Midbrain (tissue), 1 donor: ENCODE measurements at places on chromosomes 11 and 22.

DNA sequence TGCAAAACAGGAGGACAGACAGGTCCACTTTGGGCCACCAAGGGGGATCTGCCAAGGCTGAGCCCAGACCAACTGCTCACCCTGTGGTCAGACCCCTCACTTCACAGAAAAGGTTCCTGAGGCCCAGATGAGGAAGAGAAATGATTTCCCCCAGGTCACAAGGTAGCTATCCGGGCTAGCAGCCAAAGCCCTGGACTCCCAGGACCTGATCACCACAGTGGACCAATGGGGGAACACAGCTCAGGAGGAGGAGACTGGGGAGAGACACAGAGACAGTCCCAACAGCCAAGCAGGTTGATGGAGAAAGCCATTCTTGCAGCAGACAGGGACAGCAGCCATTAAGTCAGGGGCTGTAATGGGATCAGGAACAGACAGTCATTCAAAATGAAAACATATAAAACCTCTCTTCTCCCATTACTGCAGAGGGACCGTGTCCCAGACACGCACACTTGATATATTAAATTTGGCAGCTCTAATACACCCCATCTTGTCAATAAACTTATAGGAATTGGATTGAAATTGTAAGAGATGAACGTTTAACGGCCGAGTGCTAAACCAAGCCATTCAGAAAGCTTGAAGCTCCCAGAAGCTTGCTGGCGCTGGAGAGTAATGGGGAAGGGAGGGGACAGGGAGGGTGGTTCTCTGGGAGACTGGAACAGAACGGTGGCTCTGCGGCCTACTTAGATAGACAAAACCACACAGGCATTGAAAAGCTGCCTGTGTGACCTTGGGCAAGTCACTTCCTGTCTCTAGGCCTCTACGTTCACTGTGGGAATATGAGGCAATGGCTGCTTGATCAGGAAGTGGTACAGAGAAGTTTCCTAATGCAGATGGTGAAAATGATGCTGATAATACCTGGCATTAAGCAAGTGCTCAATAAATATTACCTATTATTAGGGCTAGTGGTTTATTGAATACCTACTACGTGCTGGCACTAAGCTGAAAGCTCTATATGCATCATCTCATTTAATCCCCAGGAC lies 16.0 kb downstream of the ZMAT5 start:
- DNase-seq, result no peak

- DNase-seq, result no peak
Measured at GRCh38 chr11:108853864-108854263, 189.0 kb downstream of the DDX10 start.

DNA sequence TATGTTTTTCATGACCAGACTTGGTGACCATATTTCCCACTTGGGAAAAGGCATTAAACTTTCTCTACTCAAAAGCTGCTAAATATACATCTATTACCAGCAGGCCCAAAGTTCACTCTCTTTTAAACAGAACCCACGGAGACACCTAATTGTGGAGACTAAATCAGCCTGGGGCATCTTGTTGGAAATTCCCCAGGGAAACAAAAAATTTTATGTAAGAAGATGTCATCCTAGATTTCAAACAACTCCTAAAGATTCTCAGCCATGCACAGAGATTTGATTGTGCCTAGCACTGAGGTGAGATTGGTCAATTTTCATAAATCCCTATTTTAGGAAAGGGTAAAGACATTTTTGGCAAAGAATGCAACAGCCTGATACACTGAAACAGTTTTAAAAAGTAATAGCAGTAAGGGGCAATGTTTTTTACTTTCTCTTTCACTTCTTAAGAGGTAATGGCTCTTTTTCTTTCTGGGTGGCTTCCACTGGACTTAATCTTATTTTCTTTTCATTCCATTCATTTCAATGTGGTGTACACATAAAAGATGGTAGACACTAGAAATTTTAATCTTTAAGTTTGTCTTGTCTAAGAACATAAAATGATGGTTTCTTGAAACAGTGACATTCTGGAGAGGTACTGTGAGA lies 9.6 kb downstream of the OR52N2 start:
- DNase-seq, result no peak

DNA sequence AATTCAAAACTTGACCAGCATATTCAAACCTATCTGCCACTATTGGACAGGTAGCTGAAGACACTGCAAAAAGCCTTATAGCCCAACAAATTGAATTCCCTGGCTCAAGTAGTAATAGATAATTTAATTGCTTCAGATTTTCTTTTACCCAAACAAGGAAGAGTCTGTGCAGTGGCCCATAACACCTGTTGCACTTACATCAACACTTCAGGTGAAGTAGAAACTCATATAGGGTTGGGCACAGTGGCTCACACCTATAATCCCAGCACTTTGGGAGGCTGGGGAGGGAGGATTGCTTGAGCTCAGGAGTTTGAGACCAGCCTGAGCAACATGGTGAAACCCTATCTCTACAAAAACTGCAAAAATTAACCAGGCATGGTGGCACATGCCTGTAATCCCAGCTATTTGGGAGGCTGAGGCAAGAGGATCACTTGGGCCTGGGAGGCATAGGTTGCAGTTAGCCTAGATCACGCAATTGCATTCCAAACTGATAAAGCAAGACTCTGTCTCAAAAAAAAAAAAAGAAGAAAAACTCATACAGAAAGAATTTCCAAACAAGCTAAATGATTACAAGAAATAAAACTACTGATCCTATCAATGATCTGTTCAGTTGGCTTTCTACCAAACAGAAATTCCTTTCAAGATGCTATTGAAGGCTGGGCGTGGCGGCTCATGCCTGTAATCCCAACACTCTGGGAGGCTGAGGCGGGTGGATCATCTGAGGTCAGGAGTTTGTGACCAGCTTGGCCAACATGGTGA lies 9.5 kb downstream of the FOLR3 start:
- DNase-seq, result no peak

- DNase-seq, result peak; percentile 36
Measured at GRCh38 chr22:23205339-23206049, 25.2 kb downstream of the BCR start.

DNA sequence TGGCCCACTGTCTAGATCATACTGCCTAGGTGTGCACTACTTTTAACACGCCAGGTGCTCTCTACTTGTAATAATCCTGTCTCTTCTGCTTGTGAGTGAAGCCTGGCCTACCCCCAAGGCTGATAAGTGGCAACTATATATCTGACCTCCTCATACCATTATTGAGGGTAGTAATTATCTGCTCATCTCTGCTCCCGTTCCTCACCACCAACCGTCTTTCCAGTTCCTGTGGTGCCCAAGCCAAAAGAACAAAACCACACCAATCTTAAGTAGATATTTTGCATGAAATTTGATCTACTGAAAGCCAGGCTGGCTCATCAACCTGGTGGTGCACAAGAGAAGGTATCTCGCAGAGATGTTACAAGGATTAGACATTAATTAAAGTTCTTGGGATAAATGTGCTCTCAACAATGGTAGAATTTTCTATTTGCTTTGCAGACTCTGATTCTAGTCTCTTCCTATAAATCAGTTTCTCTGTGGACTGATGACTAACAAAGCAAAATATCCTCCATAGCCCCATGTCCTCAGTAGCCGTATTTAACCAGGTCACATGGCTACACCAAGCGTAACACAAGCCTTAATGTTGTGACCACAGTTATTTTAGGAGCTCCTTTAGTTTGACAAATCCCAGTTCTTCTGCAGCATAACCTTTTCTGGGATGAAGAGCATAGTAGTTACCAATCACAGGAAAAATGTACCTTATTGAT lies 267.2 kb downstream of the NTM start:
- no peak for DNase-seq

GRCh38 chr22:29124777-29125442 lies 52.1 kb downstream of the KREMEN1 start:
- DNase-seq, result no peak

GRCh38 chr11:98772893-98773292 lies 247.9 kb upstream of the CNTN5 start:
- no peak for DNase-seq

DNA sequence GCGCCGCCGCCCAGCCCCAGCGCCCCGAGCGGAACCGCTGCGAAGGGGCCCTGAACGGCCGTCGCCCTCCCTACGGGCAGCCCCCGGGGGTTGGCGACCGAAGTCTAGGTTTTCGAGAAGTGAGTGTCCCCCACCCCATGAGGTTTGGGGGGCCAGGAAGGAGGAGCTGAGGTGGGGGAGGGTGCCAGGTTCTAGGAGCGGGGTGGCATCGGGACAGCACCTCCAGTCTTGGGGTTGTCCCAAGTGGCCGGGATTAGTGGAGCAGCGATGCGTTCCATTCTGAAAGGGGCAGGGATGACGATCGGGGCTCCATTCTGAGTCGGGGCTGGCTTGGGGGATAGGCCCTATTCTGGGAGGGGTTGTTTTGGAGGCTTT lies 408 bp downstream of the PPP2R5B start:
- DNase-seq, result no peak

GRCh38 chr11:17351510-17352176 lies at the start of gene NCR3LG1:
TSS of gene NCR3LG1 (plus strand) at chr11:17351800. CDS start at chr11:17351970, 170 bp downstream.
- peak; percentile 44 for DNase-seq

DNA sequence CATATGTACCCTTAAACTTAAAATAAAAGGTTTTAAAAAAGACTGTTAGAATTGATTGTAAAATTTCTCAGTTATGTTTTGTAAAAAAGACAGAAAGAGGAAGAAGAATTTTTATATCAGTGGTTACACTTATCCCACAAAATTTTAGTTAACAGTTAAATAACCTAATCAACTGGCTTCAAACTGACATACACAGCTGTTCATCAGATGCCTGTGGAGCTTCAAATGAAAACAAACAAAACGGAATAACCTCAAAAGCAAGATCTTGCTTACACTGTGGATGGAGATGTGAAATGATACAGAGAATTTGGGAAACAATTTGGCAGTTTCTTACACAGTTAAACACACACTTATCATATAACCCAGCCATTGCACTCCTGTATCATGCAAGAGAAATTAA lies 521.0 kb downstream of the ETS1 start:
- no peak for DNase-seq

DNA sequence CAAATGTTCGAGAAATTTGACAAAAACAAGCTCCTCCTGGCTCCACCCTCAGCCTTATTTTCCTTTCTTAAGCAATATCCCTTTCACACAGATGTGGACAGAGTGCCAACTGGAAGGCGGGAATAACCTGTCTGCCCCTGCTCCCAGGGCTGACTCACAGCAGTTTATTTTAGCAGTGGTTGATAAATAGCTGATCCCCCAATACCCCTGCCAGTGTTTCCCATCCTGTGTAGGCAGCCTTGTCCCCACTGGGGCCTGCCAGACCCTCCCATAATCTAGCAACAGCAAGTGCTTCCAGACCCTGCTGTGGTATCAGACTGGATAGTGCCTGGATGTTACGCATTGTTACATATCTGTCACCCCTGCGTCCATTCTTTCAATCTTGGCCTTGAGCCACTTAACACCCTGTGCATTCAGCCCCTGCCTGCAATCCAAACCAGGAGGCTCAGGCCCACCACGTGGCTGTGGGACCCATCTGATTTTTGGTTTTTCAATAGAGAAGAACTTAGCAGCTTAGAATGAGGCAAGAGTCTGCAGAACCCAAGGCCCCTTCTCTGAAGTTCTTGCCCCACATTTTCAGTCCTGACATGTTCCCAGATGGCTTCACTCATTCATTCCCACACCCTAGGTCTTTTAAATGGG lies 53.7 kb downstream of the PARVA start:
- DNase-seq, result no peak

DNA sequence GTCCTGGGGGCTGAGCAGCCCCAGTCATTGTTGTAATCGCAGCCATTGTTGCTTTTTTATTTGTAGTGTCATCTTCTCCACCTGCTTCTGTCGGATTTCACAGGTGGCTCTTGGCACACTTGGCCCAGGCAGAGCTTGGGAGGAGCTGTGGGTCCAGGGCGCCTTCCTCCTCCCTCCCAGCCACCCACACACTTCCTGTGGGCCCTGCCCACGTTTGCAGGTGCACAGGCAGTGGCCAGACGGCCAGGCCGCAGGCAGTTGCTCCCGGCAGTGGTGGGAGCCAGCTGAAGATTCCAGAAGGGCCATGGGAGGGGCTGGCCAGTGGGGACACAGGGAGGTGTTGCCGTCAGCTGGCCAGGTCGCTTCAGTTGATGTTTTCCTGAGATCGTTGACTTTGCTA lies 1191.9 kb downstream of the BRD1 start:
- DNase-seq, result no peak

DNA sequence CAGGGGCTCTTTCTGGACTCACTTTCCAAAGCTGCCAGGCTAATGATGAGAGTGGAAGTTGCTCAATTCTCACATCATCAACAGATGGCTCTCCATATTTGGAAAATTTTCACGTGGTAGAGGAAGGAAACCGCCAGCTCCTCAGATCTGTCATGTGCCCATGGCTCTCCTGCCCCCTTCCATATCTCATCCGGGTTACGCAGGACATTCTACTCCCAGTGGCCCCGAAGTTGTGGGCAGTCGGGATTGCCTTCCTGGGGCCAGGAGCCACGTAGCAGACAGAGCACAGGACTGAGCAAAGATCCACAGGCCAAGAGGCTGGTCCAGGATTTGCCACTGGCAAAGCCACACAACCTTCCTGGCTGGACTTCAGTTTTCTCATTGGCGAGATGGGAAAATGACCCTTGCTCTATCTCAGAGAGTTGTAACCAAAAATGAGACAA lies 38.8 kb downstream of the RPUSD4 start:
- no peak for DNase-seq

GRCh38 chr11:118120793-118121192 lies 31.8 kb downstream of the SCN4B start:
- DNase-seq, result no peak

GRCh38 chr22:24465975-24466374 lies 29.2 kb upstream of the UPB1 start:
- DNase-seq, result no peak

GRCh38 chr11:8907116-8907515 lies 3.9 kb upstream of the AKIP1 start:
- DNase-seq, result no peak

DNA sequence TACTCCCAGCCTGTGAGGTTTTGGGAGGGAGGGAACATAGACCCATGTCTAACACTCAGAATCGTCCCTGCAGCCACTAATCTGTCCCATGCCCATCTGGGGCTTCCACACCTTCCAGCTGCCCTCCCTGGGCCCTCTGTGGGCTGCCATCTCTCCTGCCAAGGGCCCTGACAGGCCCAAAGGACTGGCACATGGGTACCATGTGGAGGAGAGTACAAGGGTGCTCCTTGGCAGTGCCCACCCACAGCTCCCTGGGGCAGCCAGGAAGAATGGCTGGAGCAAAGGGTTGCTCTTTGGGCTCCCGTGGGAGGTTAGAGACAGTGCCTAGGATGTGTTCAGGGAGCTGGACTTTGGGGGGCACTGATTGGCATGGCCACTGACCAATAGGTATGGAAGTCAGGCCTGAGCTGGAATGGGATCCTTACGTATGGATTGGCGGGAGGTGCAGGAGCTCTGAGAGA lies 56.8 kb downstream of the CD82 start:
- no peak for DNase-seq

DNA sequence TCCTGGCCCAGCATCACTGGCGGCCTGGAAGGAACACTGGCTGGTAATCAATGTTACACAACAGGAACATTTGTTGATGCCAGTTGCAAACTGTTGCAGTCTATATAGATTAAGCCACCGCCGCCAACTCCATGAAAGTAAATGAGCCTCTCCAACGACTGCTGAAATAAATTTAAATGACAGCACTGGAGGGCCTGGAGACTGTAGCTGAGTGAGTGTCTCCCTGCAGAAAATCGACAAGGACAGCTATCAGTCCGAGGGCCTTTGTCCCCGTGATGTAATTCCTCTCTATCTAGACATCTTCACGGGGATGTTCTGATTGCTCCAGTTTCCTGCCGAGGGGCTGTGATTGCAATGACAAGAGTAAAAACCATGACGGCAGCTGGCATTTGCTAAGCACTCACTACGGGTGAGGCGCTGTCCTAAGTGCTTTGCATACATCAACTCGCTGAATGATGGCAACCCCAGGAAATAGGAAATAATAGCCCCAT lies 120.4 kb downstream of the SEZ6L start:
- DNase-seq, result no peak

GRCh38 chr11:12706545-12707499 lies 32.6 kb downstream of the TEAD1 start:
- DNase-seq, result no peak
